ENCODE measurements at places on chromosomes 2 and 18.

DNA sequence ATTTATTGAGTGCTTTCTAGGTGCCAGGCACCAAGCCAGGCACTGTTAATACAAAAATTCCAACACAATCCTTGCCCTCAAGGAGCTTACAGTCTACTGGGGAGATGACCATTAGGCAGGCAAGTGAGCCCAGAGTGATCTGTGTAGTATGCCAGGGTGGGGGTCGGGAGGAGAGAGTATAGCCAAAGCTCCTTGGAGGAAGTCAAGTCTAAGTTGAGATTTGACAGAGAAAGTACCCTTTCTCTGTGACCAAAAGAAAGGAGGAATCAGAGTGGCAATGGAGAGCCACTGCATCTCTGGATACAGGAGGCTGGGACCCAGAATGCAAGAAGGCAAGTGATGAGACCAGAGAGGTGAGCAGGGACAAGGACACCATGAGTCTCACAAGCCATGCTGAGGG lies 7.5 kb downstream of the ANKRD53 start:
- DNase-seq, result no peak

DNA sequence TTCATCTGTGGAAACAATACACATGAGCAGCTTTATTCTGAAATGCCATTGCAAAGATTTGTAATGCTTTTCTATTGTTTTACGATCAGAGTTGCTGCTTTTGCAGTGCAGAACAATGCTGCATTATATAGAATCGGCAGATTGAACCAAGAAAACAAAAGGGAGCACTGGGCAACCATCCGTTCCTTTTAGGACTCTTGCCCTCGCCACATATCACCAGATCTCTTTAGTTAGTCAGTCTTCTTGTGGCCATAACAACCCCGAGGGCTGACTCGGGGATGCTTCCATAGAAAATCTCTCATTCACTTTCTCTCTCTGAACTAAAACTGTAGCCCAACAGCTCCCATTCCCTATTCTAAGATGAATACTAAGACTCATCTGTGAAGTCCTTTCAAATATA lies 340.4 kb downstream of the NRXN1 start:
- DNase-seq, result no peak

DNA sequence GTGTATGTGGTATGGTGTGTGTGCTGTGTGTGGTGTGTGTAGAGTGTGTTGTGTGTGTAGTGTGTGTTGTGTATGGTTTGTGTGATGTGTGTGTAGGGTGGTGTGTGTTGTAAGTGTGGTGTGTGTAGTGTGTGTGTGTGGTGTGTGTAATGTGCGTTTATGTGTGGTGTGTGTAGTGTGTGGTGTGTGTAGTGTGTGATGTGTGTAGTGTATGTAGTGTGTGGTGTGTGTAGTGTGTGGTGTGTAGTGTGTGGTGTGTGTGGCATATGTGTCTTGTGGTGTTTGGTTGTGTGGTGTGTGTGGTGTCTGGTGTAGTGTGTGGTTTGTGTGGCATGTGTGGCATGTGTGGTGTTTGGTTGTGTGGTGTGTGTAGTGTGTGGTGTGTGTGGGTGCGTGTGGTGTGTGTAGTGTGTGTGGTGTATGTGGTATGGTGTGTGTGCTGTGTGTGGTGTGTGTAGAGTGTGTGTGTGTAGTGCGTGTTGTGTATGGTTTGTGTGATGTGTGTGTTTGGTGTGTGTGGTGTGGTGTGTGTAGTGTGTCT lies 4.0 kb upstream of the RTP5 start:
- DNase-seq, result no peak

DNA sequence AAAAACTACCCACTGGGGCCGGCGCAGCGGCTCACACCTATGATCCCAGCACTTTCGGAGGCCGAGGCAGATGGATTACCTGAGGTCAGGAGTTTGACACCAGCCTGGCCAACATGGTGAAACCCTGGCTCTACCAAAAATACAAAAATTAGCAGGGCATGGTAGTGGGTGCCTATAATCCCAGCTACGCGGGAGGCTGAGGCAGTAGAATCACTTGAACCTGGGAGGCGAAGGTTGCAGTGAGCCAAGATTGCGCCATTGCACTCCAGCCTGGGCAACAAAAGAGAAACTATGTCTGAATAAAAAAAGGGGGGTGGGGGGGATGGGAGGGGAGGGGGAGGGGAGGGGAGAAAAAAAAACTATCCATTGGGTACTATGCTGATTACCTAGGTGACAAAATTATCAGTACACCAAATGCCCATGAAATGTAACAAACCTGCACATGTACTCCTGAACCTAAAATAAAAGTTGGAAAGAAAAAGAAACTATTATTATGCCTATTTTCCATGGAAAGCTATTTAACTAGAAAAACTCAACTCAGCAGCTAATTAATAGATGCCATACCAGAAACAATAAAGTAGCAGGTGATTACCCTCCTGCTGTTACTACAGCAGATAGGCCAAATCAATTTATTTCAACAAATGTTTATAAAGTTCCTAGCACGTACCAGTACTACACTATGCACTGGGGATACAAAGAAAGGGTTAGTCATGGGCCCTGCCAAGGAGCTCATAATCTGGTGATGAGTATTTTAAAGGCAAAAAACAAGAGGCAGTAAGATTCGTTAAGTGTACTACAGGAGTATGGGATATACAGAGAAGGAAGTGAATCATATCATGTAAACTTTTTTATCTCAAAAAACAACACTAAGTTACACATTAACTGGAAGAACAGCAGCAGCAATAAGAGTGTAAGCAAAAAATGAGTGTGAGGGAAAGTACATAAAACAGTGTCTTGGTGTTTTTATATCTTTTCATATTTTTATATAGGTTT lies 112.8 kb upstream of the SLC39A10 start:
- DNase-seq, result no peak

DNA sequence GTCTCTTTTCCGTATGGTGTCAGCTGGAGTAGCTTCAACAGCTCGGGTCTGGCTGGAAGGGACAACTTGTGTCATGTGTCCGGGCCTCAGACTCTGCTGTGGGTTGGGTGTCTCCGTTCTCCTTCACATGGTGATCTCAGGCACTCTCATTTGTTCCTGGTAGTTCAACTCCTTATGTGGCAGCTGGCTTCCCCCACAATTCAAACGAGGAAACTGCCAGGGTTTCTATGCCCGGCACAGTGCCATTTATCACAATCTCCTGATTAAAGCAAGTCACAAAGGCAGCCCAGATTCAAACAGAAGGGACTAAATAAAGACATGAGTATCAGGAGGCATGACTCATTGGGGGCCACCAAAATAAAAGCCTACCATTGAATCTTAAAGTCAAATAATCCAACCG lies 22.7 kb downstream of the MRO start:
- DNase-seq, result no peak

DNA sequence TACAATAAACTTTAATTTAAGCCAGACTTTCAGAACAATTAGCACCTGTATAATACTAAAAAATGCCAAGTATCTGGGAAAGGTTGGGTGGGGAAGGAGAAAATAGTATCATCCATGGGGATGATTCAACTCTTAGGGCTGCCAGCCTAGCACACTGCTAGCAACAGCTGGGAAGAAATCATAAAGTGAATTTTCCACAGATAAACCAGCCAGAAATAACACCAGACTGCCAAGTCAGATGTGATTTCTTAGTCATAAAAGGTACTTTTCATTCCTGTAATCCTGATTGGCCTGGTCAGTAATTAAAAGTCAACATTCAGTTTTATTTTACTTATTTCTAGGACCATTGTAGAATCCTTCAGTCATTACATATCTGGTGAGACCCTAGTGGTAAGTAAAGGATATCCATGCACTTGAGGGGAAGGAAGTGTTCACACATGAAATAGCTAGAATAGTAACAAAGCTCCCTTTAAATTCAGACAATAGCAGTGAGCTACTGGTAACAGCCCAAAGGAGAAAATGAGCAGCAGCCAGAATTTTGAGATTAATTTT lies 59.4 kb downstream of the LIMS1 start:
- peak; percentile 94 for DNase-seq

- DNase-seq, result no peak
Measured at GRCh38 chr2:174247474-174248186, 702 bp downstream of the OLA1 start.

GRCh38 chr2:142857256-142858164 lies 20.0 kb upstream of the KYNU start:
- DNase-seq, result no peak

DNA sequence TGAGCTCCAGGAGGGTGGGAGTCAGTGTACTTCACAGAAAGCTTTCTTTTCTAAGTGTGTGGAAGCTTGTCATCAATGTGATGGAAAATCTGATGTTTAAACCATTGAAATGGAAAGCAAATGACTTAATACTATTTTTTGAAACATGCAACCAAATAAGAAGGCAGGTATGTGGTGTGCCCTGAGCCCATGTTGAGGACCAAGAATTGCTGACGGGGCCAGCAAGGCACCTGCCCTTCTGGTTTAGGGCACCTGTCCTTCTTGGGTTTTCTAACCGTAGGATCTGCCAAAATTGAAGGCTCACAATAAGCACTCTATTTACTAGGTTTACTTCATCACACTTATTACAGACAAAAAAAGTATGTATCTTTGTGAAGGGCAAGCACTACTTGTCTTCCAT lies 537.7 kb downstream of the SOCS6 start:
- no peak for DNase-seq

DNA sequence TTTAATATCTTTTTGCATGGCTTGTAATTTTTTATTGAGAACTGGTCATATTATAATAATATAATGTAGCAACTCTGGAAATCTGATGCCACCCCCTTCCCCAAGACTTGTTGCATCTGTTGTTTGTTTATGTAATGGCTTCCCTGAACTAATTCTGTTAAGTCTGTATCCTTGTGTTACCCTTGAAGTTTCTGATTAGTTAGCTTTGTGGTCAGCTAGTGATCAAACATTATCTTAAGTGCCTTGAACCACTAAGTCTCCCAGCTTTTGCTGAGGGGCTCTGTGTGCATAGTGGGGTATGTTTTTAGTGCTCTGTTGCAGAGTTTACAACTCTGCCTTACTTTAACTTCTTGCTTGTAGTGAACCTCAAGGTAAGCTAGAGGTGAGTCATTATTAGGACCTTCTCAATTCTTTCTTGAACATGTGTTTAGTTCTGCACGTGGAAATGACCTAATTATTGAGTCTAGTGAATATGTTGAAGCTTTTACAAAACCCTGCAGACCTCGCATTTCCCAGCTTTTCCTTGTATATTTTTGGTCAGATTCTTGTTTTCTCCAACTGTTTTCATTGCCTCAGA lies 24.8 kb downstream of the SMCHD1 start:
- no peak for DNase-seq

DNA sequence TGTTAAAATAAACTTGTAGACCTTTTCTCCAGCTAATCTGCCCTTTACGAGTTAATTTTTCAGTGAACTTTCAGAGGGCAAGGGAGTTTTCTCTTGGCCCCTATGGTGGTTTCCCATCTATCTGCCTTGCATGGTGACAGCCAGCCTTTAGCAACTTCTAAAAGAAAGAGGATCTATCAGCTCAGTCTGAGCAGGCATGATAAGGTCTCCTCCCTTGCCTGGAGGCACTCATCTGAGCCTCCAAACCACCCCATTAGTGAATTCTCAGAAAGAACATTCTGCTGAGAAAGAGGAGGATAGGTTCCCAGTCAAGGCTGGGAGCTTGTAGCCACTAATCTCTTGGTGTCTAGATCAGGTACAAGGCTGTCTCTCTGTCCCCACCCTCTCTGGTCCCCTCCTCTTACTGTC lies 10.7 kb upstream of the GYPC start:
- no peak for DNase-seq

GRCh38 chr2:72139471-72139873 lies 8.2 kb downstream of the CYP26B1 start:
- DNase-seq, result no peak

DNA sequence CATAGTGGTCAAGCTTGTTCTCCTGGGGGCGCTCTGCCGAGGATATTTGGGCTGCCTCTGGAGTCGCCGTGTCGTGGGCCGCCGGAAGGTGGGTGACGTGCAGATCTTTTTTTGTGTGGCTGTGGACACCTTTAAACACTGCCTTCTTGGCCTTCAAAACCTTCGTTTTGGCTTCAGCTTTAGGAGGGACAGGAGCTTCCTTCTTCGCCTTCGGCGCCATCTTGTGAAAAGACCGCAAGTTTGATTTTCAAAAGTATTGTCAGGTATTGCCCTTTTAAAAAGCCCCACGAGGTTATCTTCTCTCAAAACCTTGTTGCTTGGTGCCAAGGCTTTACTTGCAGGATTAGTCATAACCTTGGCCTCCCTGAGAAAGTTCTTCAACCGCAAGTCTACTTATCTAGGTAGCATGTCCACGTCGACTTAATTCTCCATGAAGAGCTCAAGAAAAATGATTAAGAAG lies 20.8 kb downstream of the LAMA3 start:
- DNase-seq, result peak; percentile 71

- peak; percentile 24 for DNase-seq
Measured at GRCh38 chr2:40546439-40547191, 94.7 kb upstream of the SLC8A1 start.

- peak; percentile 37 for DNase-seq
Measured at GRCh38 chr18:811892-812375, at the start of gene YES1. Gene YES1, minus strand, starts transcription at chr18:812242. Its CDS starts 55,415 bp downstream, at chr18:756827.

DNA sequence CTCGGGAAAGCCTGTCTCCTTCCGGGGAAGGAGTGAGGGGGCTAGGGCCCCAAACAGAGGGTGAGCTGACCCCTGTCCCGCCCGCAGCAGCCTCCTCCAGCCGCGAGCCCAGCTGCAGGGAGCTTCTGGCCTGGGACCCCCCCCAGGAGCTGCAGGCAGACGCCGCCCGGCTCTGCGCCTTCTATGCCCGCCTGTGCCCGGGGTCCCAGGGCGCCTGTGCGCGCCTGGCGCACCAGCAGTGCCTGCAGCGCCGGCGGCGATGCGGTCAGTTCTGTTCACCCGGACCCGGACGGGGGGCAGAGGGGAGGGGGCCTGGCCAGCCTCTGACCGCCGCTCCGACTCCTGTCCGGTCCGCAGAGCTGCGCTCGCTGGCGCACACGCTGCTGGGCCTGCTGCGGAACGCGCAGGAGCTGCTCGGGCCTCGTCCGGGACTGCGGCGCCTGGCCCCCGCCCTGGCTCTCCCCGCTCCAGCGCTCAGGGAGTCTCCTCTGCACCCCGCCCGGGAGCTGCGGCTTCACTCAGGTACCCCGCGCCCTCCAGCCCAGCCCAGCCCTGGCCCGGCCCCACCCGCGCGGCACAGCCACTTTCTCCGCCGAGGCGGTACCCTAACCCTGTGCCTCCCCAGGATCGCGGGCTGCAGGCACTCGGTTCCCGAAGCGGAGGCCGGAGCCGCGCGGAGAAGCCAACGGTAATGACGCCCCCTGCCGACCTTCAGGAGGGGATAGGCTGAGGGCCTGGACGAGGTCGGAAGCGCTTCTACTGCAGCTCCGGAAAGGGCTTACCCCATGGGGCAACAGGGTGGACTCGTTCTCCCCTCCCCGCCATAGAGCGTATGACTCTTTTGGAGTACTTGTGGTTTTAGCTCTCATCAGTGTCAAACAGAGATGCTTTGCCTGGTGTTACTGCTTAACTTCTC lies 2.0 kb upstream of the CHRND start:
- DNase-seq, result peak; percentile 44

DNA sequence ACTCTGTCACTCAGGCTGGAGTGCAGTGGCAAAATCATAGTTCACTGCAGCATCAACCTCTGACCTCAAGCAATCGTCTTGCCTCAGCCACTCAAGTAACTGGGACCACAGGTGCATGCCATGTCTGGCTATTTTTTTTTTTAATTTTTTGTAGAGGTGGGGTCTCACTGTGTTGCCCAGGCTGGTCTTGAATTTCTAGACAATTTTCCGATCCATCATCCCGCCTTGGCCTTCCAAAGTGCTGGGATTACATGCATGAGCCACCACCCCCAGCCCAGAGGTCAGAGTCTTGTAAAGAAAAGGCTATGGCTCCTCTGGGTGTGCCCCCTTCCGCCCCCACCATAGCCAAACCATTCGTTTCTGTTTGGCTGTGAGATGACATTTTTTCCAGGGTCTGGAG lies 13.1 kb upstream of the TMBIM1 start:
- DNase-seq, result no peak

GRCh38 chr2:85725451-85725850 lies 28.3 kb upstream of the ATOH8 start:
- no peak for DNase-seq

All from foreskin keratinocyte (primary cell).